ENCODE measurements at places on chromosomes 6 and 20.

DNA sequence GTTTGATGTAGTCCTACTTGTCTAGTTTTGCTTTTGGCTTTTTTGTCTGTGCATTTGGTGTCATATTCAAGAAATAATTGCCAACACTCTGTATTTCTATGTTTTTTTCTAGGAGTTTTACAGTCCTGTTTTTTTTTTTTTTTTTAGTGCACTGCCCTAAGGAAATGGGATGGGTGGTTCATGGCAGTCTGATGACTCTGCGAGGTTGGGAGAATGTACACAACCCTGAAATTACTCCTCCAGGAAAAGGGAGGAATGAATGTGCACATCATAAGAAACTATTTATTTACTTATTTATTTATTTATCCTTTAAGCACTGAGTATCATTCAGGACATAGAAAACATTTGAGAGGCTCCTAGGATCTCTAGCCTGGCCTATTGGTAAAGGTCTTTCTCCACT, 15.2 kb upstream of the SLC17A5 start:
- no peak for DNase-seq

DNA sequence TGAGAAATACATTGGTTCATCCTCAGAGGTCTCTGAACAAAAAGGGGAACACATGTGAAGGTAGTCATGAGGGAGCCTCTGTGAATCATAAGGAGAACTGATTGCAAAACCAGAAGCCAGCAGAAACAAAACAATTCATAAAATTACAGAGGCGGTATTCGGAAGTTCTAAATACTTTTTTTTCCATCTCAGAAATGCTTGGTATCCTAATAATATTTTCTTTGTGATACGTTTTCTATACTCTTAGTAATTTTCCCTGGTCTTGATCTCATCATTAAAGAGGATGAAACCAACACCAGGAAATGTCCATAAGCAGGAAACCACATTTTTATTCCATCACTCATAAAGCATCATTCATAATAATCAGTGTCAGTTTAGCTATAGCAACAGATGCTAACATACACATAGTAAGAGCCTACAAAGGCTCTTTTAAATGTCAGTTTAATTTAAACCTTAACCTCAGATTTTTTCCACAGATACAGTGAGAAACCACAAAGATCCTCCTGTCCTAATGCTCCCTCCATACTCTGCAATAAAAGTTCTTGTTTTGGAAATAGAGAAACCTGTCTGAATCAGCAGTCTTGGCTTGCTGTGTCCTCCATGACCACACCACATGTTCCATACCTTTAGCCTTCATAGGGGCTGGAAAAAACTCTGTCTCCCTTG, 29.2 kb downstream of the SGK1 start:
- peak; percentile 95 for DNase-seq

GRCh38 chr6:80872199-80872950, 765.9 kb downstream of the BCKDHB start:
- no peak for DNase-seq

DNA sequence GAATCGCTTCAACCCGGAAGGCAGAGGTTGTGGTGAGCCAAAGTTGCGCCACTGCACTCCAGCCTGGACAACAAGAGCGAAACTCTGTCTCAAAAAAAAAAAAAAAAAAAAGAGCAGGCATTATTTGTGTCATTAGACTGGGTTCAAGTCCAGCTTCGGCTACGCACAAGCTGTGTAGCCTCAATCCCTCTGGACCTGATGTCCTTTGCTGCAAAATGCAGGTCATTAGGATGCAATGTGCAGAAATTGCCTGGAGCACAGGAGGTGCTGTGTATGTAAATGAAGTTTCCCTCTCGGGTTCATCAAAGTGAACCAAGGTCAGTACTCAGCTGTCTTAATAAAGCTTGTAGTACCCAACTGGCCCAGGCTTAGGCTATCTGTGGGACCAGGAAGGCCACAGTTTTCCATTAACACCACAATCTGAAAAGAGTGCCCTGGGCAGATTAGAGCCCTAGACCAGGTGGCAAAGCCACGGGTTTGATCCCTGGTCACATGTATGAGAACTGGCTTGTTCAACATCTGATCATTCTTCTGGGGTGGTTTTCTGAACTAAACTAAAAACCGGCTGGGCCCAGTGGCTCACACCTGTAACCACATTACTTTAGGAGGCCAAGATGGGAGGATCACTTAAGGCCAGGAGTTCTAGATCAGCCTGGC, 155.3 kb downstream of the ZMYND8 start:
- no peak for DNase-seq

DNA sequence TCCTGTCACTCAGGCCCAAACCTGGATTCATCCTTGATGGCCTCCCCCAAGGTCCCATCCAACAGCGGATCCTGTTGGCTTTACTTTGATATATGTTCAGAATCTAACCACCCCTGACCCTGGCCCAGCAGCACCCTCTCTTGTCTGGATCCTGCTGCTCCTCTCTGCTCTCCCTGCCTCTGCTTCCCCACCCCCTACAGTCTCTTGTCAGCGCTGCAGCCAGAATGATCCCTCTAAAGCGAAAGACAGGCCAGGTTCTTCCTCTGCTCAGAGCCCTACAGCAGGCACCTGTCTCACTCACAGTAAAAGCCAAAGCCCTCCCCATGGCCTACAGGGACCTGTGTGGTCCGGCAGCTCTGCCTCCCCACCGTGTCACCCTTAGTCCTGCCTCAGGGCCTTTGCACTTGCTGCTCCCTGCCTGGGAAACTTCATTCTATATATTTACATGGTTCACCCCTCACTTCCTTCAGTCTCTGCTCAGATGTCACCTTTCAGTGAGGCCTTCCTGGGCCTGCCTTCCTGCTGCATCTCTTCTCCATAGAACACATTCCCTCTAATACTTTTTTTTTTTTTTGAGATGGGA, 37.4 kb upstream of the KCNB1 start:
- DNase-seq, result no peak

Measured in inflammatory macrophage (primary cell).